Stimulated activated CD8-positive, alpha-beta memory T cell treated with anti-CD3 and anti-CD28 coated beads, Interleukin-7, amount 100 ng/mL, for 1 hour (primary cell): ENCODE measurements at places on chromosomes 13 and 19.

GRCh38 chr13:99280166-99280565, 22.0 kb upstream of the GPR18 start:
- no peak for DNase-seq

DNA sequence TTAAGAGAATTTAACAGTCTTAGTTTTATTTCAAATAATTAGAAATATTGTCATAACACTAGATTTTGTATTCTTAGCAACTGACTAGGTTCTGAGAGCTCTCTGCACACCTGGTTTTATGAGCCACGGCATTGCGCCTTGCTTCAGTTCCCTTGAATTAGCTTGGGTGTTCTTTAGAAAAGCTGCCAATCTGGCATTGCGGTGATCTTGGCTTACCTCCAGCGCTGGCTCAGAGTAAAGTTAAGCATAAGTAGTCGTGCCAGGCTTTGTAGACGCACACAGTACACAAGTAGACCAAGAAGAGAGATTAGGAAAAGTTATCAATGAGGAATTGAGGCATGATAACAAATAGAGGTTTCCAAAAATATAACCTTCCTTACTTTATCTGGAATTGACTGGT, 45.7 kb downstream of the TPP2 start:
- DNase-seq: no peak

GRCh38 chr13:79642596-79642995, 161.6 kb downstream of the NDFIP2 start:
- no peak for DNase-seq

DNA sequence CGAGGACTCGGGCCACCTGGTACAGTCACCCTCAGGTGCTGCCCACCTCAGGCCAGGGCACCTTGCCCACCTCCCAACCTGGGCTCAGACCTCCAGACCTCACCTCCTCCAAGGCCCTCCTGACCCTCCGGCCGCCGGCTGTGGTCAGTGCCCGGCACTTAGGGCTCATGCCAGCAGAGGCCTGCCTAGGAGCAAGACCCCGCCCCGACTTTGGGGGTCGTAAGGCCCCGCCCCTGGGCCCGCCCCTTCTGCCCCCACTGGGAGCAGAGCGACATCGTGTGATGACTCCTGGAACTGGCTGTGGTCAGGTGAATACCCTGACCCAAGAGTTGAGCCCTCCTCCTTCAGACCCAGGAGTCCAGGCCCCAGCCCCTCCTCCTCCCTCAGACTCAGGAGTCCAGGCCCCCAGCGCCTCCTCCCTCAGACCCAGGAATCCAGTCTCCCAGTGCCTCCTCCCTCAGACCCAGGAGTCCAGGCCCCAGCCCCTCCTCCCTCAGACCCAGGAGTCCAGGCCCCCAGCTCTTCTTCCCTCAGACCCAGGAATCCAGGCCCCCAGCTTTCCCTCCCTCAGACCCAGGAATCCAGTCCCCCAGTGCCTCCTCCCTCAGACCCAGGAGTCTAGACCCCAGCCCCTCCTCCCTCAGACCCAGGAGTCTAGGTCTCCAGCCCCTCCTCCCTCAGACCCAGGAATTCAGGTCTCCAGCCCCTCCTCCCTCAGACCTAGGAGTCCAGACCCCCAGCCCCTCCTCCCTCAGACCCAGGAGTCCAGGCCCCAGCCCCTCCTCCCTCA, at the start of gene SBK2:
Gene SBK2 (minus strand): TSS at position 183 of the 790 bp plus-strand sequence. CDS start 839 bp downstream, outside the sequence.
- no peak for DNase-seq

DNA sequence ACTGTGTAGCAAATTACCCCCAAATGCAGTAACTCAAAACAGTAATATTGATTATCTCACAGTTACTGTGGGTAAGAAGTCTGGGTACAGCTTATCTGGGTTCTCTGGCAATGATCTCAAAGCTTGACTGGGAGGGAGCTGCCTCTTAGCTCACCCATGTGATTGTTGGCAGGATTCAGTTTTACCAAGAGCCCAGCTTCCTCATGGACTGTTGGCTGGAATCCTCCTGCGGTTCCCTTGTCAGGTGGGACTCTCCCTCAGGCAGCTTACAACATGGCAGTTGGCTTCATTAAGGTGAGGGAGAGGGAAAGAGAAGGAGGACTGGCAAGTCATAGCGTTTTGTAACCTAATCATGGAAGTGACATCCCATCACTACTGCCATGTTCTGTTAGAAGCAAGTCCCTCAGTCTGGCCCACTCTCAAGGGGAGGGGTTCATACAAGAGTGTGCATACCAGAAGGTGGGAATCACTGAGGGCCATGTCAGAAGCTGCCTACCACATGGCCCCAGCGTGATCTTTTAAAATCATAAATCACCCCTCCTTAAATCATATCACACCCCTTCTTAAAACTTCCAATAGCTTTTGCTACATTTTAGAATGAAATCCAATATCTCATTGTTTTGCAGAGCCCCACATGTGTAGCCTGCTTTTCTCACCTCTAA, 108.1 kb downstream of the OLFM4 start:
- no peak for DNase-seq

DNA sequence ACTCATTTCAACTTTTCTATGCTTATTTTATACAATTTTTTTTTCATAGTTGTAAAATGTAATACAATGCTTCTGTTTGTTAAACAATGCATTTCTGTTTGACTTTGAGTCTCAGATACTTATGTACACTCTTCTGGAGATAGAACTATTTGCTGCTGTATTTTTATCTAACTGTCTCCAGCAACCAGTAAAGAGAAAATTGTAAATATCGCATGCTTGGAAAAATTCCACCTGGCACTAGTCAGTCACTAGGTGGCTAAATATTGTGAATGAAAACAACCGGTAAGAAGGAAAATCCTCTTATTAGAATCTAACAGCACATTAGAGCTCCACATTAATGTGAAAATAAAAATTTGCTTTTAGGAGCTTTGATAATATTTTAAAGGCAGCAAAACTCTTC, 876.5 kb downstream of the PCDH9 start:
- DNase-seq: no peak

DNA sequence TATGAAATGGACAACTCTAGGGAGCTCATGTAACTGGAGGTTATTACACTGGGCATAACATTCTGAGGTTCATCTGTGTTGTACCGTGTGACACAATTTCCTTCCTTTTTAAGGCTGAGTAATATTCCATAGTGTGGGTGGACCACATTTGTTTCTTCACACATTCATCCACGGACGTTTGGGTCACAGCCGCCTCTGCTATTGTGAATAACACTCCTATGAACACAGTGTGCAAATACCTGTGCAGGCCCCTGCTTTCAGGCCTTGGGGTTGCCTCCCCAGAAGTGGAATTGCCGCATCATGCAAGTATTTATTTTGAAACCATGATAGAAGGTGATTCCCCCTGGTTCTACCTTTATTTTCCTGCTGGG, 63.4 kb upstream of the MCF2L start:
- DNase-seq: no peak

- DNase-seq: no peak
Measured at GRCh38 chr13:99051768-99052455, 74.0 kb upstream of the DOCK9 start.

DNA sequence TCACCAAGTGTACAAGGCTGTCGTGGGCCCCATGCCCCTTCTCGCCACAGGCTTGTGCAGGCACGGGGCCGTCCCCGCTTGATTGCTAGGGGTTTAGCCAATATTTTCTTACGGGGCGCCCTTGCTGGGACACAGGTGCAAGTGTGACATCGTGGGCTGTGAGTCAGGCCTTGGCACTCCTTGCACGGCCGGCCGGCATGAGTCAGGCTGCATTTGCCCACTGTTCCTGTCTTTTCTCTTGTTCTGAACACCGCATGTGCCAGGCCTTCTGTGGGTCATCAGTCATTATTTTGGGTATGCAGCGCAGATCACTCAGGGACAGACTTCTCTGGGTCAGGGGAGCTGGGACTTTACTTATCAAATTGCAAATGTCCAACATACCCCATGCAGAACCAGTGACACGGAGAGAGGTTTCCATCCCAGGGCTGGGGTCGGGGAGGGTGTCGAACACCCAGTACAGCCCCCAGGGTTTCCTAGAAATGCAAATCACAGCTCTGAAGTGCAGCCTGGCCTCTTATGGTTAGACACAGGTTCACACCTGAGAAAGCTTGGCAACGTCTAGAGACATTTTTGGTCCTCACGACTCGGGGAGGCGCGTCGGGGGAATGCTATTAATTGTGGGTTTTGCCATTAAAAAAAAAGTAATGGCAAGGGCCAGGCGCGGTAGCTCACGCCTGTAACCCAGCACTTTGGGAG, 22.5 kb upstream of the KLF2 start:
- DNase-seq: no peak

DNA sequence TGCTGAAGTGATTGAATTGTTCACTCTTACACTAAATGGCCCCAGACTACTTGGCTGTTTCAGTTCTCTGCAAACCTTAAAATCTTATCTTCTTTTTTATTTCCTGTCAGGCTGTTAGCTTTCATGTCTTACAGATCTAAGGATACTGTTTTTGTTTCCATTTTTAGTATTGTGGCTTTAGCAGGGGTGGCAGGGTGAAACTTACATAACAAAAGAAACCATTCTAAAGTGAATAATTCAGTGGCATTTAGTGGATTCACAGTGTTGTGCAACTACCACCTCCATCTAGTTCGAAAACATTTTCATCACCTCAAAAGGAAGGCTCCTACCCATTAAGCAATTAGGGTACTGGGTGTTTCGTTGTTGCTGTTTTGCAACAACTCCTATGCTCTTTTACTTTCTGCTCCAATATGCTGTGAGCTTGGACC, 19.8 kb downstream of the TMEM272 start:
- no peak for DNase-seq

DNA sequence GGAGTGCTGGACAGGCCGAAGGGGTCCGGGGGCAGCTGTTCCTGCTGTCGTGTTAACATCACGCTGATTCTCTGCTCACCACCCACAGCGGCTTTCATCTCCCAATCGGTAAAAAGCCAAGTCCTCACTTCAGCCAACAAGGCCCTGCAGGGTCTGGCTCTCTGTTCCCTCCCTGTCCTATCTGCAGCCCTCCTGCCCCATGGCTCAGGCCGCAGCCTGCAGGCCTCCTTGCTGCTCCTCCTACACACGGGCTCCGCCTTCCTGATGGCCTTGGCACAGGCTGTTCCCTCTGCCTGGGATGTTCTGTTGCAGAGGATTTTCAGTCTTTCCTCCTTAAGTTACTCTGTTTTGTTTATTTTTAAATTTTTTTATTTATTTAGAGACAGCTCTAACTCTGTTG, 22.2 kb downstream of the FUZ start:
- no peak for DNase-seq

- DNase-seq: no peak
Measured at GRCh38 chr19:8641908-8642547, 11.6 kb downstream of the NFILZ start.

GRCh38 chr13:32036126-32036695, 4.6 kb downstream of the FRY start:
- DNase-seq: no peak

GRCh38 chr19:38878575-38879399, 712 bp upstream of the RINL start:
- DNase-seq: no peak

GRCh38 chr19:55082020-55082851, 6.6 kb downstream of the EPS8L1 start:
- no peak for DNase-seq

GRCh38 chr13:50123862-50124535, 108.8 kb downstream of the KCNRG start:
- peak; percentile 46 for DNase-seq

DNA sequence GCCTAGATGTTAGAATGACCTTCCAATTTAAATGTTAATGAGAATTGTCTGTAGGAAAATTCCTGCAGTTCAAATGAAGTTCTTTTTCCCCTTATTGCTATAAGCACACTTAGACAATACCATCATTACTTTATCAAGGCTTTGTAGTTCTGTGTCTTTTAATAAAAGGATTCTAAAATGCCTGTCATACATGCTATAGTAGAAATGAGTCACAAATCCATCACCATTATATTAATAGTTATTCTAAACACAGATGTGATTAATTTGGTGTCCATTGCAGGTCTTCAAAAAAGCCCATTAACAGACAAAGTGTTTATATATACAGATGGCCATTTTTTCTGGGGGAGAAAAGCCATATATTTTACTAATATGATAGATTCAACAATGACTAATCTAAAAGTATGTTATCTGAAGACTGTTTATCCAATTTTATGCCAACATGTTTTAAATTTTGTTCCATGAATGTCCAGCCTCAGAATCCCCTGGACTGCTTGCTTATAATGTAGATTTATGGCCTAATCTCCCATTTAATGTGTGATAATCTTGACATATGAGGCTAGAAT, 1678.3 kb upstream of the PCDH20 start:
- no peak for DNase-seq

DNA sequence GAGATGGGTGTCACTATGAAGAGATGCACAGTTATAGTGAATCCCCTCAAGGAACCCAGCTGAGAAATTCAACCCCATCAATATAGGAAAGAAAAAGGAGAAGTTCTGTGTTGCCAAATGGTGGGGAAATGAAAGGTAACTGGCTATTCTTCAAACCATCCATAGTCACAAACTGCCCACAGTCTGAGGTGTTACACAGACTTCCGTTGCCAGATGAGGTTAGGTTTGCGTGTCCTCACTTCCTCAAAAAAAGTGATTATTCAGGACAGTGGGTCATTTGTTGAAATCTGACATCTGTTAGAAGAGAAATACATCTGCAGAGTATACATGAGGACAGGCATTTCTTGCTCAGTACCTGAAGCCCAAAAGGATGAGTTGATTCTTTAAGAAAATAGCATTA, 9.0 kb downstream of the SIGLEC5 start:
- no peak for DNase-seq

- DNase-seq: no peak
Measured at GRCh38 chr13:65936249-65936648, 1293.9 kb downstream of the PCDH9 start.

DNA sequence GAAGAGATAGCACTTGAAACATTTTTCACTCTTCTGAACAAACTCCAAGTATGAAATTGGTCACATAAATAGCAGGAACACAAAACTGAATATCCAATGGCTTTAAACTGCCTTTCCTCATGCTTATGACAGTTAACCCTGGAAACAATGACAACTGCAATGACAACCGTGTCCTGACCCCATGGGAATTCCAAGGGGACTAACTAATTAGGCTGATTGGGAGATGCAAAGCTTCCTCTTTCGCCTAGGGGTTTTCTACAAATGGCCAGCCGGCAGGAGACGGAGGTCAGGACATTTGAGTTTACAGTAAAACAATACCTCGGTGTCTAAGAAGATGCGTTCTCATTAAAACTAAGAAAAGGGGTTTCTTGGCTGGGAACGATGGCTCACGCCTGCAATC, 53.0 kb upstream of the URAD start:
- DNase-seq: no peak

GRCh38 chr13:46521921-46522747, 30.8 kb upstream of the LRCH1 start:
- DNase-seq: no peak

GRCh38 chr13:85638815-85639393, 160.3 kb downstream of the SLITRK6 start:
- DNase-seq: no peak

- no peak for DNase-seq
Measured at GRCh38 chr13:46490129-46490528, 62.8 kb upstream of the LRCH1 start.

DNA sequence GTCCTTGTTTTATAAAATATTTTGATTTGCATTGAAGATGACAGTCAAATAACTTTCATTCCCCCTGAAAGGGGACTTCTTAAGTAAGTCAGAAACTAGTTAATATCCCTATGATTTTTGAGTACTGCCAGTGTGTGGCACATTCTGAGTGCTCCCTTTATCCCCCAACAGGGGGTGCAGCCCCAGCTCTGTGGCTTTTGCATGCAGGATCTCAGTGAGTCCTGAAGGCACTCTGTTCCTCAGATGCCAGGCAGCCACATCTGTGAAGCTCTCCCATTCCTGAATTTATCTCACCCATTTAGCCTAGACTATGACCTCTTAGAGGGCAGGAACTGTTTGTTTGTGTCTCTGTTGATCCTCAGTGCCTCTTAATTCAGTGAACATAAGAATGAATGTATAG, 123.1 kb downstream of the CDK8 start:
- no peak for DNase-seq
